ENCODE measurements at places on chromosomes 5 and 9.

- DNase-seq = no peak
Observed at GRCh38 chr5:129141696-129142095, 47.1 kb downstream of the ISOC1 start.

GRCh38 chr5:54206580-54207229, 103.7 kb downstream of the ARL15 start:
- DNase-seq = no peak

DNA sequence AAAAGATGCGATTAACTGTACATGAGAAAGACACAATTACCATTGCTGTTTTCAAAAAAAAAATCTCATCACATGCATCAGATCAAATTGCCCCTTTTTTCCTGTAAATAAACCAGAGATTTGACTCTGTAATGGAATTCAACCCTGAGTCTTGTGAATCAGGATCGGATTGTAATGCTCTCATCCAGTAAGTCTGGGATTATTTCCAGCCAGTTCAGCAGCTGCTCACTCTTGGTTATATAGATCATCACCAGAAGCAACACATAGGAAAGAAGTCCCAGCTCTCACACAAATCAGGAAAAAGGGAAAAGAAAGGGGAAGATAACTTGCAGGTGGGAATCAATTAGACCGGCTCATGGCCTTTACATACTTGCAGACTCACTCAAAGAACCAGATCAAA, 97.8 kb upstream of the SPOCK1 start:
- DNase-seq = no peak

GRCh38 chr9:71515626-71516025, 252.7 kb downstream of the CEMIP2 start:
- no peak for DNase-seq

DNA sequence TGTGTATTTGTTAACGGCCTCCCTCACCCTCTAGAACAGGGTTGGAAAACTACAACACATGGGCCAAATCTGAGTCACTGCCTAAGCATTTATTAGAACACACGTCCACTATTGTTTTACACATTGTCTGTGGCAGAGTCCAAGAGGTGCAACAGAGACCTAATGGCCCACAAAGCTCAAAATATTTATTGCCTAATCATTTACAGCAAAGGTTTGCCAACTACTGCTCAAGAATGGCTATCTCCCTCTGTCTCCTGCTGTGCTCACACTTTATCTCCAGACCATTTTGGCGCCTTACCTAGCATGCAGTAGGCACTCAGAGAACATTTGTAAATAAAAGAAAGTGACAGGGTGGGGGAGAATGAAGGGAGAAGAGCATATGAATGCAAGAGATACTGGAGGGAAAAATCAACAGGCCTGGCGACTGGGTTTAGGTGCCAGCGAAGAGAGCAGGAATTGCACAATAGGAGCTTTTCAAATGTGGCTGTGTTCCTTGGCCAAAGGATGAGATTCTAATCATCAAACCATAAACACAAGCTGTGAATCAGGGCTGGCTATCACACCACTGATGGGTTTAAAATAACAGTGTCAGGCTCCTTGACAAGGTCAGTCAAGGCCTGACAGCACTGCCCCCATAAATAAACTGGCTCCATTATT, 80.3 kb downstream of the EPB41L4A start:
- DNase-seq = no peak

GRCh38 chr5:150073677-150074076, 12.7 kb downstream of the CSF1R start:
- no peak for DNase-seq
